ENCODE measurements at places on chromosomes 6 and 20. TPM values are rescaled to one million over a fixed set of nuclear protein-coding genes. Genes with fewer than 3 reads are reported as not detected.

Gene GMPR
- total RNA-seq, result 37.5 TPM

Gene C20orf202
- total RNA-seq, result 0.10 TPM

DNA sequence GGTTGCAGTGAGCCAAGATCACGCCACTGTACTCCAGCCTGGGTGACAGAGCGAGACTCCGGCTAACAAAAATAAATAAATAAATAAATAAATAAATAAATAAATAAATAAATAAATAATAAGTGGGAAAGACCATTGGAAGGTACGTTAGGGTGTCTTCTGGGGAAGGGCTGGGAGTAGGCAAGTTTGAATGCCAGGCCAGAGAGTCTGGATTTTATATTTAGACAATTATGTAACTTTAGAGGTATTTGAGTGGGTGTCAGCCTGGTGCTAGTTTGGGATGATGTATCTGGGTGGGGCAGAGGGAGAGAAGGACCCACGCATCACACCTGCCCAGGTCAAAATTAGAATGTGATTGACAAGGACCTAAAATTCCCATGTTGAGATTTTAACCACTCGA lies 108.5 kb upstream of the PRND start:
- DNase-seq, result peak; percentile 92

GRCh38 chr6:134603561-134603960 lies 285.6 kb upstream of the SGK1 start:
- no peak for DNase-seq

DNA sequence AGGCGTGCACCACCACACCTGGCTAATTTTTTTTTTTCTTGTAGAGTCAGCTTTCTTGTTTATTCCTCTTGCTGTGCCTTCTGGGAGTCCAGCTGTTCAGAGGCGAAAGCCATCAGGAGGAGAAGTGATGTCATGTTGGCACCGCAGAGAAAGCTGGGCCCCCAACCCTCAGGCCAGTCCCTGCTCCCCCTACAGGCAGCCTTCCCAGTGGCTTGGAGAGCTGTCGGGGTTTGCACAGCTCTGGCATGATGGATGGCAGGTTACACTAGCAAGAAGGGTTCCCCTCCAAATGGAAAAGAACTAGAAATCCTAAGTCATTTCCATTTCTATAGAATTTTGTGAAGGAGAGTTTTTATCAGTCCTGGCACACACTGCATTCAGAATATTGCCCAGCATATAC lies 72.6 kb downstream of the C6orf52 start:
- no peak for DNase-seq

DNA sequence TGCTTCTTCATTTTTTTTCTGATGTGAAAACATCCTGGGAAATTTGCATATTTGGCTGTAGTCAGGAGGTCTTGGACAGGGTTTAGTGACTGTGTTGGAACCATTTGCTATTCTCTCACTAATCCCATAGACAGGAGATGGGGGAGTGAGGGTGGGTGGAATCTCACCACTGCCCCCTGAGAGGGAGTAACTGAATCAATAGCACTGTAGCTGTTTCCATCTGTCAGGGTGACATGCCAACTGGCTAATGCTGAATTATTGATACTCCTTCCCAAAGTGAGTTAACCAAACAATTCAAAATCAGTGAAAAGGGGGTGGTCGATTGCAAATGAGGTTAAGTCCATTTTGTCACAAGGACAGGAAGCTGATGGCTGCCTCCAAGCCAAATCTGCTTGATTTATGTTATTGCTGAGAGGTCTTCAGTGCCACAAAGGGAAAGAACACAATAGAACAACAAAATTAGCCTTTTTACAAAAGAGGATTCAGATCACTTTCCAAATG lies 55.1 kb upstream of the B3GAT2 start:
- DNase-seq, result no peak
